DMS 273 treated with DMSO at 0.1 percent for 48 hours (cell line): ENCODE measurements at places on chromosomes 11 and 22.

DNA sequence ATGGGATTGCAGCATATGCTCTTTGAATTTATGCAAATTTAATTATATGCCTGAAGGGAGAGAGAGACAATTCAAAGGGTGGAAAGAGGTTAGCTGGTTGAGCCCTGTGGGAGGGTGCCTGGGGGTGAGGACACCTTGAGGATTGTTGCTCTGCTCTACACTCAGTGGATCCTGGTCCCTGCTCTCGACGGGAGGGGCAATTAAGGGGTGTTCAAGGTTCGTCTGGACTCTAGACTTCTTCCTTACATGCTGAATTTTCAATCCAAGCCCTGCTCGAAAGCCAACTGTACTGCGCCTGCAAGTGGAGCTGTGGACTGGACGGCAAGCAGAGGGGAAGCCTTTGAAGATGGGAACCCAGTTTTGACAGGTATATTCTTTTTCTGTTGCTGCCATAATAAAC lies 15.5 kb upstream of the OR5M11 start:
- no peak for DNase-seq

GRCh38 chr22:25447067-25447685 lies 117.3 kb upstream of the GRK3 start:
- no peak for DNase-seq

DNA sequence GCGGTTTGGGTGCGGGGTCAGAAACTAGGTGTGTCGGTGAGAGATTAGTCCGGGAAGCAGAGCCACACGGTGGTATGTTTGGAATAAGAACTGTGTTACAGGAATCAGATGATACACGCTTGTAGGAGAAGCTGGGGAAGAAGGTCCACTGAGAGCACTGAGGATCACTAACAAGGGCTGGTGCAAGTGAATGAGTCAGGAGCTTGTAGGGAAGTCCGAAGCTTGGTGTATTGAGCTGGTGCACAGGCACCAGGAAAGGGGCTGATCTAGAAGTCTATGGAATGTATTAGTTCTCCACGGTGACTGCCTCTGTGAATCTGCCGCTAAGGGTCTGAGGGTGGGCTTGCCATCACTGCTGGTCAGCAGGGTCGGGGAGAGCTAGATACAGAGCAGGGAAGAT lies 18.8 kb upstream of the GRK3 start:
- DNase-seq = no peak

DNA sequence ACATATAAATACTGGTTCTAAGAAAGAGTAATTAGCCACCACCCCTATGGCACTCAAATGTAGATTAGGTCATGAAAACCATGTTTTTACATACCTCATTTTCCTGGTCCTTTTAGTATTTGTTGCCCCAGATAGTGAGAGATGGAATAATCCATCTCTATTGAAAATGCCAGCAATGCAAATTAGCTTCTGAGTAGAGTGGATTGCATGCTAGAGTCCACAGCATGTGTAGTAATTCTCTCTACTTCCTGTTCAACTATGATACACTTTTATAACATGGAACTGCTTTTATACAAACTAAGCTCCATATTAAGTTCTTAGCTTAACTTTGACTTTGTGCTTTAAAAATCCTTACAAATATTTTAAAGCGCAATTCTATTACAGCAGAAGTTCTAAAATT lies 73.2 kb downstream of the TRPC6 start:
- no peak for DNase-seq

- DNase-seq = no peak
Measured at GRCh38 chr11:61895718-61896059, 4.3 kb upstream of the FADS3 start.

DNA sequence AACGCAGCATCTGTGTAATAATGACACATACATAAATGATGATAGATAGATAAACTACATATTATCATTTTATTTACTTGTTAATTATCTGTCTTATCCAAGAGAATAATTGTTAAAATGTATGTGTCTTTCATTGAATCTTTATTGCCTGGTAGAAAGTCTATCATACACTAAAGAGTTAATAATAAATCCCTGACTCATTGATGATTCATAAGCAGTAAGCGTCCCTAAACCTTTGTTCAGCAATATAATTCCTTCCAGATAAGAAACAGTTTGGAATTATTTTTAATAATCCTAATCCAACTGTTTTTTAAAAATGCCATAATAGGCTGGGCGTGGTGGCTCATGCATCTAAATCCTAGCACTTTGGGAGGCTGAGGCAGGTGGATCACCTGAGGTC lies 655.6 kb upstream of the CNTN5 start:
- no peak for DNase-seq

- no peak for DNase-seq
Measured at GRCh38 chr11:1863352-1864216, 10.7 kb downstream of the LSP1 start.

DNA sequence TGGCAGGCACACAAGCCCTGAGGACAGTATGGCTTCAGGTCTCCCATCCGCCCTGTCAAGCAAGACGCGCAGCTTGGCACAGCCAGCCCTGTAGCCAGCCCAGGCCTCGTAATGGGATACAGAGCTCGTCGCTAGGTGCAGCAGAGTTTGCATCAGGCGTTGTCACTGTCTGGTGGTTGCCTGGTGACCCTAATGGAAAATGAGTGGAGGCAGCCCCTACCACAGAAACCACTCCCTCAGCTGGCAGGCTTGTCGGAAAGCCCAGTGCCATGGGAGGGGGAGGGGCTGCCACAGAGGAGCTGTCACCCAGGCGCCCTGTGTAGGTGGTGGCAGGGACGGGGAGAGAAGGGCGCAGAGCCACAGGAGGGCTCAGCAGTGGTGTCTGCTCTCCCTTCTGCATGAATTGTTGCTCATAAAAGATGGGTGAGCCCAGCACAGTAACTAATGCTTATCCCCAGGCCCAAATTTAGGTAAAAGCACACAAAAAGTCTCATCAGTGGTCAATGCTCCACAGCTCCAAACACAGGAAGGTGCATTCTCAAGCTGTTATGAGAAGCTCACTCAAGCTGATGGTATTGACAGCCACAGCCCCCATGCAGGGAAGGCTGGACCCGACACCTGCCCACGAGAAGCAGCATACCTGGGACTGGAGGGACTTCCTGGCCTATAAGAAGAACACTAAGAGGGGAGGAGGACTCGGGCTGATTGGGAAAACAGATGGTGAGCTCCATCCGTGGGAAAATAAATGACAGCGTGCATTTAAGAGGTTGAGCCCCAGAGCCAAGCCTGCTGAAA lies 164.6 kb downstream of the ETS1 start:
- no peak for DNase-seq

- DNase-seq = no peak
Measured at GRCh38 chr22:17563936-17564391, 666 bp downstream of the SLC25A18 start.

GRCh38 chr22:38940811-38941384 lies 16.5 kb upstream of the APOBEC3A start:
- no peak for DNase-seq

DNA sequence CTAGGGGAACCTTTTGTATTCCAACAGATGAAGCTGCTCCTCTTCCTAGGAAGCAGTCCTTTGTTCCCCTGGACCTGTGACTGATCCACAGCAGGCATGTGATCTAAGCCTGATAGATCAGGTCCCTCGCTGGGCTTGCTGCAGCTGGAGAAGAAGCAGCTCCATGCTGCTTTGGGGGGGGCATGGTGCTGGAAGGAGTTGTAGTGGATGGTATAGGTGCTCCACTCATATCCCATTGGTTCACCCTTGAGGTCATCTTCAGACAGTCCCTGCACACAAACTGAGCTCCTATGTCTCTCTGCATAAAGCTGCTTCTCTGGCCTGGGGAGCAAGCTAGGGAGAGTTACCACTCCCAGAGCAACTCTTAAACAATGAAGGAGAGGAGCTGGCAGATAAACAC lies 9.5 kb upstream of the RIC3 start:
- no peak for DNase-seq

DNA sequence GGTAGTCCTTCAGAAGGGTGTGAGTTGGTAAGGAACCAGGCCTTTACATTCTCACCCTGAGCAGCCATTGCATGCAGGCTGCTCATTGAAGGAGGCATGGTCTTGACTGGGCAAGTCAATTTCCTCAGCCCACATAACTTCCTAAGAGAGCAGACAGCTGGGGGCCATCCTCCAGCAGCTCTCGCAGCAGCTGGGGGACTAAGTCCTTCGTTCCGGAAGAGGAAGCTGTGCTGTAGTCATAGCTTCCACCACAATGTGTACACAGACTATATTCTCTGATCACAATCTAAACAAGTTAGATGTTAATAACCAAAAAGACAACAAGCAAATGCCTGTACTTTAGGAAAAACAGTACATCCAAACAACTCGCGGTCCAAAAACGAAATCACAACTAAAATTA lies 30.1 kb upstream of the MPPED1 start:
- no peak for DNase-seq

DNA sequence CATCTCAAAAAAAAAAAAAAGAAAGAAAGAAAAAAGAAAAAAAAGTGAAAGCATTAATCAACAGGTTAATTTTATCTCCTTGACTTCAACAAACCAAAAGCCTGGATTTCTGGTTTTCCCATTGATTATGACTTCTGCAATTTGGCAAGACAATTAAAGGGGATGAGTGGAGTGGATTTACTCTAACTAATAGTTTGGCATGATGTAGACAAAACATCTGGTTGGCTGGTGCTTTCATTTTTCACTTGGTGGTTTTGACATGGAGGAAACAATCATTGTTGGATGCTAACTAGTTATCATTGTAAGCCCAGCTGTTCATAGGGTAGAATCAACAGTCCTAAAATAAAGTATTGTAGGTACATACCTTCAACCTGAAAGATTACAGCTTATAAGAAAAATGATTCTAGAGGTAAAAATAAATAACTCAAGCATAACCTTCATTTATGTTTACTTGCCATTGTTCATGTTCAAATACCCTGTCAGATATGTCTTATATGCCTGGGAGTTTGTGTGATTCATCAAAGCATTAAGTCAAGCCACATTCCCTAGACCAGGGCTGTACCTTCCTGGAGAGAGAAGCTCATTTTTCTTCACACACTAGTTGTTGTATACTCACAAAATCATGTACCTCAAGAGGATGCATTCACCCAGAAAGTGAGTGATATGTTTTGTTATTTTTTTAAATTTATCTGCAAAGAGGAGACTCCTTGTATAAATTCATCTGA lies 15.1 kb downstream of the FIBIN start:
- no peak for DNase-seq

DNA sequence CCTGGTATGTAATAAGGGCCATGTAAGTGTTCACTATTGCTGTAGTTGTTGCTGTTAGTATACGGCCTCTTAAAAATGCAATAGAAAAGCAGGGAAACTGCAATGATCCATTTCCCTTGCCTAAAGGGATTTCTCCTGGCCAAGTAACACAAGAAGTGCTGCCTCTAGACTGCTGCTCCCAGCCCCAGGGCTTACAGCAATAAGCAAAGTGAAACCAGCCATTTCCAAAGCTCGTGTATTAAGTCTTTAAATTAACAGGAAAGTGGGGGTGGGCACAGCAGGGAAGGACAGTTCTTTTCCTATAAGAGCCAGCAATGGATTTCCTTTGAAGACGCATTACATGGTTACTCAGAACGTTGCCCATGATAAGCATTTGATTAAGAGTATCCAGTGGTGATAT lies 36.9 kb upstream of the WT1 start:
- DNase-seq = no peak

GRCh38 chr11:95516786-95517185 lies 272.8 kb downstream of the FAM76B start:
- DNase-seq = no peak

- DNase-seq = no peak
Measured at GRCh38 chr11:128409476-128409875, 177.9 kb downstream of the ETS1 start.

DNA sequence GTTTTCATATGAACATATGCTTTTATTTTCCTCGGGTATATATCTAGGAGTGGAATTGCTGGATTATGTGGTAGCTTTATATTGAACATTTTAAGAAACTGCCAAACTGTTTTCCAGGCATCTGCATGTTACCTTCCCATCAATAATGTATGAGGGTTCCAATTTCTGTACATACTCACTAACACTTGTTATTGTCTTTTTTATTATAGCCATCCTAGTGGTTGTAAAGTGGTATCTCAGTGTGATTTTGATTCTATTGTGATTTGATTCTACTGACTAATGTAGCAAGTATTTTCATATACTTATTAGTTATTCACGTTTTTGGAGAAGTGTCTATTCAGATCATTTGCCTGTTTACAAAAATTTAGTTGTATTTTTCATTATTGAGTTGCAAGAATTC lies 2.0 kb downstream of the ANO5 start:
- no peak for DNase-seq

GRCh38 chr11:109998921-109999320 lies 94.3 kb upstream of the ZC3H12C start:
- DNase-seq = no peak

- DNase-seq = peak; percentile 12
Measured at GRCh38 chr22:29040385-29041275, 21.0 kb downstream of the C22orf31 start.

DNA sequence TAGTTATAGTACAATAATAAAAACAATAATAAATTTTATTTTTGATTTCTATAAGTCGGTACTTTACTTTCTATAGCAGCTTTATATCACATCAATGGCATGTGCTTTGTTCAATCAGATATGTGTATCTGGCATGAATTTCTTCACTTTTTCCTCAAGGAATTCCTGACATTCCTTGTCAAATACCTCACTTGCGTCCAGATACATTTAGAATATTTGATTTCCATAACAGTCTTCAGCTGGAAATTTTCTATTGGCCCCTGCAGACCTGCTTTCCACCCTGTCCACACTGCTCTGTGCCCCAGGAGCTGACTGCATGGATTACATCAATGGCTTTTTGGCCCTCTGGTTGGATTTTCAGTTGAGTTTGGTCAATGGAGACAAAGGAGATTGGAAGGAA lies 93.2 kb downstream of the FAR1 start:
- DNase-seq = no peak

- no peak for DNase-seq
Measured at GRCh38 chr22:48261048-48261621, 1498.7 kb downstream of the TBC1D22A start.

DNA sequence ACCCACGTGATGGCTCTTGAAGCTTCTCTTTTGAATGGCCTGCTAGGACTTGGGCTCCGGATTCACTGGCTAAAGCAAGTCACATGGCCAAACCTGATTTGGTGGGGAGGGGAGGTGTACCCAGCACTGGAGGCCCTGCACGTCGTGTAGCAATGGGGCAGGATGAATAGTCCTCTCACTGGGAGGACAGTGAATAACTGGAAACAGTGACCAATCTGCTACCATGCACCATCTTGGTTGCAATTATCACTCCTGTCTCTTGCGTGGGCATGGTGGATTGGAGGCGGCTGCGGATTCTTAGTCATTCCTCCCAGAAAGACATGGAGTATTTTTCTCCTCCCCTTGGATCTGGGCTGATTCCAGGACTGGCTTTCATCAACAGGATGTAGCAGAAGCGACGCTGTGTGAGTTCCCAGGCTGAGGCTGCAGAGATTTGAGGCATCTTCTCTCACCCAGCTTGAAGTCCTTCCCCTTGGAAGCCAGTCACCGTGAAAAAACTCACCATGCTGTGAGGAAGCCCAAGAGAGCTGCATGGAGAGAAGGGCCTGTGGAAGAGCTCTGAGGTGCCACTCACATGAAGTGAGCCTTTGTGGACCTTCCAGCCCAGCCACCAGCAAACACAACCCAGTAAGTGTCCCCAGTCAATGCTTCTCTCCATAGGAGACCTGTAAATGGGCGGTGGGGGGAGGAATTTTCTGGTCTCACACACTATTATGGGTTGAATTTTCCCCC lies 70.4 kb downstream of the IGLL1 start:
- no peak for DNase-seq

GRCh38 chr11:118006153-118006534 lies 19.9 kb downstream of the IL10RA start:
- DNase-seq = no peak
